ENCODE measurements at places on chromosomes 7 and 10. TPM values are rescaled to one million over a fixed set of nuclear protein-coding genes. Genes with fewer than 3 reads are reported as not detected.

DNA sequence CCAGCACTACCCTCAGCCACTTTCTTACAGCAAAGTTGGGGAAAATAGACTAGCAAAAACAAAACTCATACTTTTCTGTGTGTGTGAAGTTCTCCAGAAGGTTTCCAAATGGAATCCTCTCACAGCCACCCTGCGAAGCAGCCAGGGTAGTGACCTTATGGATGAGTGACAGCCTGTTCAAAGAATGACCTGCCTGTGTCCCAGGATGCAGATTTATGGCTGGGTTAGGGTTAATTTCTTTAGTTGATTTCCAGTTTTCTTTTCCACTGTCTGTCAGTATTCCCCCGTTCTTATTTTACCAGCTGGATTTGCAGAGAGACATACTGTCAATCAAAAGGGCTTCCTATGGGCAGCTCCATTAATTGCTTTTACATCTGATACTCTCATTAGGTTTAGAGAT lies 2.4 kb upstream of the SEMA4G start:
- H3K4me1 ChIP-seq, result 0 out of 2 replicates have a peak, but pooled peaks cover 6% of the 10 kb centered on the region
- no peaks in the 10 kb centered on the region for H3K27me3 ChIP-seq
- H3K27ac ChIP-seq, result no peak overlapping the region
- no peak overlapping the region for H3K4me3 ChIP-seq
- H3K36me3 ChIP-seq, result peaks cover 18% of the 10 kb centered on the region

Gene SYT15
- 1.2 TPM for total RNA-seq

Gene OPN1SW
- total RNA-seq, result not detected

DNA sequence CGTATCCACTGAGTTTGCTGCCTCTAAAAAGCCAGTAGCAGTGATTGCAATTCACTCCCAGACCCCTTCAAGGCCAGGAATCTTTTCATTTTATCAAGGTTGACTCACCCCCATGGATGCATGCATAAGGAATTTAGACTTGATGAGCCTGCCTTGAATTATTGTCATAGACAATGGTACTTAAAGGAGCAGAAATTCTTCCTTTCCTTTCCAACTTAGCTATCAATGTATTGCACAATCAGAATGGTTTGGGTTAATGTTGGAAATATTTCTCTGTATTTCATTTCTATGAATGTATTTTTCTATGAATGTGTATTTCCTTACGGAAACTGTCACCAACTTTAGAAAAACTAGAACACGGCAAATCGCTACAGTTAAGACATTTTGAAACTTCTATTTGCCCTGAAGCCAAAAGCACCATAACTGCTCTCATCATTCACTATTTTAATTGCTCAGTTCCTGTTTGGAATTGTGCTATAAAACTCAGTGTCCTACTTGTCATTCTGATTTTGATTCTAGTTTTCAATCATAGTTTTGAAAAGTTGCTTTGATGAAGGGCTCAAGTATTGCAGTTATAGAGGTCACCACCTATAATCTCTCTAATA lies 355.7 kb upstream of the AKR1E2 start:
- peak; percentile 89 for DNase-seq
- no peaks in the 10 kb centered on the region for H3K36me3 ChIP-seq
- H3K4me3 ChIP-seq, result peak overlapping the region; percentile 1
- H3K27me3 ChIP-seq, result no peaks in the 10 kb centered on the region
- peak overlapping the region; percentile 22 for H3K27ac ChIP-seq

Gene SNX10
- total RNA-seq, result 1.4 TPM

GRCh38 chr7:50633414-50633710 lies 68.2 kb upstream of the DDC start:
- H3K4me3 ChIP-seq, result no peak overlapping the region
- H3K36me3 ChIP-seq, result no peaks in the 10 kb centered on the region
- H3K27ac ChIP-seq, result no peak overlapping the region
- DNase-seq, result no peak

DNA sequence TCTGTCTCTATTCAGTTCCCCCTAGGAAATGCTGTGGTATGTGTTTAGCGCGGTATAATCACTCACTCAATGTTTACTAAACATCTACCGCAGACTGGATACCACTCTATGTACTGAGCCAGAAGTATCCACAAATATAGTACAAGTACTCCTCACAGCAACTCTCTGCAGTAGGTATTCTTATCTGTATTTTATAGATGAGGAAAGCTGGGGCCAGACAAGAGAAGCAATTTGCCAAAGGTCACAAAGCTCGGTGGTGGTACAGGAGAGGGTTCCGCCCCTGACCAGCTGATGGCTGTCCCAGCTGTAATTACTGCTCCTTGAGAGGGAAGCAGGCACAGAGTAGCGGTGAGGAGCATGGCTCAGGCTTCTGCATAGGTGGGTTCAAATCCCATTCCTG lies 184.1 kb downstream of the DOCK4 start:
- no peak overlapping the region for H3K27ac ChIP-seq
- no peaks in the 10 kb centered on the region for H3K36me3 ChIP-seq
- no peaks in the 10 kb centered on the region for H3K4me1 ChIP-seq
- no peaks in the 10 kb centered on the region for H3K27me3 ChIP-seq

GRCh38 chr10:112793202-112793921 lies 156.7 kb upstream of the TCF7L2 start:
- DNase-seq, result peak; percentile 61
- peak overlapping the region; percentile 70 for H3K27ac ChIP-seq
- H3K4me3 ChIP-seq, result peak overlapping the region; percentile 65

Gene PDIA4
- 191 TPM for total RNA-seq

DNA sequence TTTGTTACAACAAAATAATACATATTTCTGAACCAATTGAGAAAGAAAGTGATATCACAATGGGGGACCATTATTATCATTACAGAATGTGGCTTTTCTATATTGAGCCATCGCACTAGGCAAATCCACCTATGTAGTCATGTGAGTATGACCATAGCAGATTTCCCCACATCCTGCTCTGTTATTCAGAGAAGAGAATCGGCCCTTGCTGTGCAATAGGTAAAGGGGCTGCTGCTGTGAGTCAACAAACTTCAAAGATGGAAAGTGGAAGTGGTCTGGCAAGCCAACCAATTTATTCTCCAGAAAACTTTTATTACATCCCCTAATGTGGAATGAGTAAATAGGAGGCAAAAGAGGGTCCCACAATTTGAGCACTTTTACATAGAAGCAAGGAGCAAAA lies 573.4 kb downstream of the ETV1 start:
- DNase-seq, result no peak
- H3K4me1 ChIP-seq, result no peaks in the 10 kb centered on the region
- H3K36me3 ChIP-seq, result no peaks in the 10 kb centered on the region
- H3K27me3 ChIP-seq, result no peaks in the 10 kb centered on the region
- no peak overlapping the region for H3K27ac ChIP-seq

DNA sequence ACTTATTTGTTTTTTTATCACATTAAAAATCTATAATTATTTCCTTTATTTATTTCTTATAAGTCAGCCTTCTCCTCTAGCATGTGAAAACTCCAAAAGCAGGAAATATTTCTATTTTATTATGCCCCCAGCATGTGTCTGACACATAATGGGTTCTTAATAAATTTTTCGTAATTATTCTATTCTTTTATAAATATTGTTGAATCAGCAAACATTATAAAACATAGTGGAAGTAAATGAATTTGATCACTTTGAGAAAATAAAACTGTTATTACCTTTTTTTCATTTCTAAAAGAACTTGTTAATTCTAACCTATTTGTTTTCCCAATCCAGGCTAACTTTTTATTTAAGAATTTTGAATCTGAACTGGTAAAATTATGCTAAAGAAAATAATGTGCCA lies 509.1 kb upstream of the PCDH15 start:
- no peaks in the 10 kb centered on the region for H3K4me1 ChIP-seq
- no peaks in the 10 kb centered on the region for H3K27me3 ChIP-seq
- H3K4me3 ChIP-seq, result no peak overlapping the region
- DNase-seq, result no peak
- no peaks in the 10 kb centered on the region for H3K36me3 ChIP-seq
- no peak overlapping the region for H3K27ac ChIP-seq

DNA sequence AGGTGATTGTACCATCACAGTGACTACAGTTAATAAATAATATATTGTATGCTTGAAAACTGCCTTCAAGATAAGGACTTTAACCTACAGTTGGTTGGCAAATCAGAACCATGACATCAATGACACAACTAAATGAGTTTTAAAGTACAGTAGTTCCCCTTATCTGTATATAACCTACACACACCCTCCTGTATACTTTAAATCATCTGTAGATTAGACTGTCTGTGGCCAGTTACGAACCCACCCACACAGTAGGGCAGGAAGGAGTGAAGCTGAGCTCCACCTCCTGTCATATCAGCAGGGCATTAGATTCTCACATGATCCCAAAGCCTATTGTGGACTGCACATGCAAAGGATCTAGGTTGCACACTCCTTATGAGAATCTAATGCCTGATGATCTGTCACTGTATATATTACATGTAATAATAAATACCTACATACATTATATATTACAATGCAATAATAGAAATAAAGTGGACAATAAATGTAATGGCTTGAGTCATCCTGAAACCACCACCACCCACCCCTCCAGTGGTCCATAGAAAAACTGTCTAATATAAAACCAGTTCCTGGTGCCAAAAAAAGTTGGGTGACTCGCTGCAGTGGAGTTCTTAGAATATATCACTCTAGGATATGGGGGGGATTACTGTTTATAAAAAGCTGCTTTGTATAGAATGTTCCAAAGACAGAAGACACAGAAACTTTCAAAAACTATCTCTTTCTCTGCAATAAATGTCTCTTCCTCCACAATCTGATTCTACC lies 5.6 kb downstream of the TPK1 start:
- no peaks in the 10 kb centered on the region for H3K36me3 ChIP-seq
- peaks cover 13% of the 10 kb centered on the region for H3K4me1 ChIP-seq
- no peak overlapping the region for H3K4me3 ChIP-seq
- no peak overlapping the region for H3K27ac ChIP-seq
- peak; percentile 30 for DNase-seq
- no peaks in the 10 kb centered on the region for H3K27me3 ChIP-seq

All from GM23248 (cell line).